Left kidney (tissue), 8 donors: ENCODE measurements at places on chromosomes 7 and 10. TPM values are rescaled to one million over a fixed set of nuclear protein-coding genes. Genes with fewer than 3 reads are reported as not detected.

DNA sequence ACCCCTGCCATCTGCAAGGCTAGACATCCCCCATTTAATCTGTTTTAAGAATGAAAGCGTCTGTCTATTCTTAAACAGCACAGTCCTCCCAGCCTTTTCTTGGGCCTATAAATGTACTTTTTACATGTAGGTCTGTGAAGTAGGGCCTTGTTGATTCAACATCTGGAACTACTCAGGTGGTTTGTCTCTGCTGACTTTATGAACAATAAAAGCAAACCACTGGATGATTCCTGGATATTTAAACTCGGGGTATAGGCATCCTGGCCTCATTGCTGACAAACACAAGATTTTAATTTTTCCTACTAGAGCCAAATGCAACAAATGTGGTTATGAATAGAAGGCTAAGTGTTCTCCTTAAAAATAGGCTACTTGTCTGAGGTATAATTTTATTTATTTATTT, 198.3 kb downstream of the WDR11 start:
- no peak for DNase-seq

DNA sequence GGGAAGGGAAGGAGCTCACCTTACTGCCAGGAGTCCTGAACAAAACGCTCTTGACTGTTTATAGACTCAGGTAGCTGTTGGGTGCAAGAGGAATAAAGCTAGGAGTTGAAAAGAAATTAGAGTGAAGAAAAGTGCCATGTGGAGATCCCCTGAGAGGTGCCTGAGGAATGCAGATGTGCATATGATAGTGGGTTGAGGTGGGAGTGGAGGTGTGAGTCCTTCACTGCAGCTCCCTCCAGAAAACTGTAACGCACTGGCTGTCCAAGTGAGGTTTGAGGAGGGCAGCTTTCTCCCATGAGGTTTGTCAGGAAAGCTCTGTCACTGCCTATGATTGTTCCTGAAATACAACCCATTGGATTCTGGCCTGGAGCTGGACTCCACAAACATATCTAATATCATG, 904.8 kb upstream of the POT1 start:
- no peak for DNase-seq

GRCh38 chr7:108603656-108604306, 34.1 kb downstream of the DNAJB9 start:
- DNase-seq = no peak

- DNase-seq = no peak
Observed at GRCh38 chr7:101273206-101273605, 28.3 kb upstream of the FIS1 start.

The SERPINE1 gene
- 1.1 TPM for polyA plus RNA-seq

DNA sequence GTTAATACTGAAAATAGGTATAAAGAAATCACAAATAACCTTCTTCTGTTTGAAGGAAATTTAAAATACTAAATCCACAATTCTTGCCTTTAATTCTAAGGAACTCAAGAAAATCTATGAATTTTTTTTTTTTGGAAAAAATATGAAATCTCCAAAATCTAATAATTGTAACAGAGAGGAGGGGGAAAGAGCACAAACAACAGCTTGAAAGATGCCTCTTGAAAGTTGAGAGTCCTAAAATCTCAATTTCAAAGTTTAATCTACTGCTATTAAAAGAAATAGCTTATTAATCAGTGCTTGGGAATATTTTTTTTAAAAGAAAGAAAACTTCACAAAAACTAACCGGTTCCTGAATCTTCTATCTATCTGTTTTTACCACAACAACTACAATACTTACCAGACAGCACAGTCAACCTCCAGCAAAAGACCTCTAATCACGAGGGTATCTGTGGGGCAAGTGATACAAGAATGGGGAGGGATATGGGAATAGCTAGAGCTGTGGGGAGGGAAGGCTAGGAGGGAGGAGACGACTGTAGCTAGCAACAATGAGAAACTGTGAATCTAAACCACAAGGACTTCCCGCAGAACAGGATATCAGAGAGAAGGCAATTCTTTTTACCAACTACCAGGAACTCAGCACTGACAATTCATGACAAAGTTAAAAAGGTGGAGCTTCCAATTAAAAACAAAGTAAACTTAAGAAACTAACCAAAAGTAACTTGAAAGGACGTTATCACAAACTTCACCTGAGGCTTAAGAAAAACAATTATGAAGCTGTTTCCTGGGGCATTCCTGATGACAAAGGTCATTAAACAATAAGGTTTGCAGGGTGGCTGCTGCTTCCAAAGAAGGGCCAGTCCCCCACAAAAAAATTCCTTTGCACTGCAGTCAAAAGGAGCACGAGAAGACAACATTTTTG, at the start of gene USP54:
USP54 (minus strand) TSS at position 462 of the 919 bp plus-strand sequence. CDS start 15,684 bp downstream, outside the sequence.
- DNase-seq = peak; percentile 37

- DNase-seq = peak; percentile 56
Observed at GRCh38 chr7:43721193-43721806, 8.0 kb downstream of the COA1 start.
